NCI-H524 (cell line): ENCODE measurements at places on chromosomes 3 and 15.
A peak's percentile ranks its signal among the peaks of the same experiment; 100 is the strongest.

DNA sequence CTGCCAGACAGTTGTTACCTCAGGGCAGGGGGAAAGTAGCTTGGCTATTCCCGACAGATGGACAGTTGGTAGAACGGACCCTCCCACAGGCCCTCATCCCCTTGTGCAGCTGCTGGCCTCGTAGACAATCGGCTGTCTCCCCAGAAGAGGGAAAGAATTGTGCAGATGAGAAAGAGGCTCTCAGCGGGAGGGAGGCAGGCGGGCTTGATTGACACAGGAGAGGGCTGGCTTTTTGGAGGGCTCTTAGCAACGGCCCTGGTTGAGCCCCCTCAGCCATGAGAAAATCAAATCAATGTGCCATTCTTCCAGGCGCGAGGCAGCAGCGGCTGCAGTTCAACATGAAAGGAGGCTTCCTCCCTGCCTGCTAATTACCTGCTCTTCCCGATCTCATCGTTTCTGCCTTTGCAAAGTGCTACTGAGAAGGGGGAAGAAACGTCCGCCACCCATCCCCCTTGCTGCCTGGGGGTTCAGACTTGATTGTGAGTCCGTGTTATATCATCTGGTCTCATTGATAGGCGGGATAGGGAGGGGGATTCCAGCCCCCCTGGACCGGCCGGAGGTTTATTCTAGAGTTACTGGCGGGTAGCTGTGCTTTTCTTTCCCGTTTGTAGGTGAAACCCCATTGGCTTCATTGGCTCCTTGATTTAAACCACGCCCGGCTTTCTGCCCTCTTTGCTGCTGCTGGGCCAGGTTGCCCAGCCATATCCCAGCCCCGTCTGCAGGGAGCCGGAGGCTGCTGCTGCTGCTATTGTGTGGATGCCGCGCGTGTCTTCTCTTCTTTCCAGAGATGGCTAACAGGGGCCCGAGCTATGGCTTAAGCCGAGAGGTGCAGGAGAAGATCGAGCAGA lies at the start of gene TAGLN3:
TSS of gene TAGLN3 (plus strand) at position 287 of the 848 bp plus-strand sequence. CDS start at position 788, 501 bp downstream.
- peak; percentile 99 for DNase-seq

DNA sequence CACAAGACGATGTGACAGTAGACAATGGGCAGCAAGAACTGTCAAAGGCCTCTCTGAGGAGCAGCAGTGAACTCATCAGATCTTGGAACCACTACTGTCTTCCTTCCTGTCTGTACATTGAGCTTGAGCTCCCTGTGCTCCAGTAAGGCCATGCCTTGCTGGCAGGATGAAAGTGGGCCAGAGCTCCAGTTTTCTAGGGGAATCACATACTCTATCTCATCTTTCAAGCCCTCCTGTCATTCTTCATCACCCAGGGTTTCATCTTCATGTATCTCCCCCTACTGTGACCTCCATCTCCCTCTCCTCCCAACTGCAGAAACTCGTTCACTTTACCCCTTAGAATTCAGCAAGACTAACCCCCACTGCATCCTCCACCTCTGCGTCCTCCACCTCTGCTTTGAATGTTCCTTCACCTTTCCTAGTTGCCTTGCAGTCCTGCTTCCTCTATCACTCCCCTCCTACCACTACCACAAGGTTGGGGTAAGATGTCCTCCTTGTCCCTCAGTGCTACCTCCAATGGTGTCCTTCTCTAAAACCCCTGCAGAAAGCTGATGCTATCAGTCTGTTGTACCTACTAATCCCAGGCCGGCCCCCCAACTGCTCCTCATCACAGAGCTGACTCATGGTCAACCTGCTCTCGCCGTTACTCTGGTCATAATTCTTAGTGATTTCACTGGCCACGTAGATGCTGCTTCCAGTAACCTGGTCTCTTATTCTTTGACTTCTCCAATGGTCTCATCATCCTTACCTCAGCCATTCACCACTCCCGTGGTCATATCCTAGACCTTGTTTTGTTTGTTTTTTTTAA lies 22.3 kb downstream of the NKIRAS1 start:
- DNase-seq, result no peak

DNA sequence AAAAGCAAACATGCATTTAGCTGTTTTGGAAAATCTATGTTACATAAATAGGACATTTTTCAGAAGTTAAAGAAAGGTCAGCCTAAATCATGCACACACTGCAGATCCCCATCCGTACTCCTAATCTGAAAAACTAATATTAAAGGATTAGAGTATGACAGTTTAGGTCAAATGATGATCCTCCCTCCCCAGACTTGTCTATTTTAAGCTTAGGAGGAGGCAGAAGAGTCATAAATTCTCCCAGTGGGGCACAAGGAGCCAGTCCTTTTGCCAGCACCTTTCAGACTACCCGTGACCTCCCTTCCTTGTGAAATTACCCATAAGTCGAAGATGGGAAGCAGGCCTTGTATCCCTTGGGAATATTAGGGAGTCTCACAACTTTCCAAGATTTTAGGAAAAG lies 78.0 kb downstream of the TGFBR2 start:
- DNase-seq, result no peak

DNA sequence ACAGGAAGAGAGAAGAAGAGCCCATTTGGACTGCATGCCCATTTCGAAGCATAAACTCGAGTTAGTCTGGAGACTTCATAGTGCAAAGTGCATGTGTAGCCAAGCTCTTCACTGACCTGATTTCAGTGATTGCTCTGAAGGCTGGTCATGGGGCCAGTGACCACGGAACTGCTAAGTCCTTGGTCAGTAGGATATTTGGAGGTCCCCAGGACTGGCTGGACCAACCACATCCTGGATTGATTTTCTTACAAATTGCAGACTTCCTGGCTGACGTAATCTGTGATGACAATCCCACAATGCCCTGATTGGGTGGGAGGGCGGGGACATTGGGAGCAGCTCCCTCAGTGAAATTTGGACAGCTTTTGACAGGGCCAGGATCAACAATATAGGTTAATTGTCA lies 233.4 kb downstream of the CACNA2D3 start:
- DNase-seq, result no peak

- DNase-seq, result no peak
Measured at GRCh38 chr3:183022936-183023516, 42.7 kb upstream of the DCUN1D1 start.

DNA sequence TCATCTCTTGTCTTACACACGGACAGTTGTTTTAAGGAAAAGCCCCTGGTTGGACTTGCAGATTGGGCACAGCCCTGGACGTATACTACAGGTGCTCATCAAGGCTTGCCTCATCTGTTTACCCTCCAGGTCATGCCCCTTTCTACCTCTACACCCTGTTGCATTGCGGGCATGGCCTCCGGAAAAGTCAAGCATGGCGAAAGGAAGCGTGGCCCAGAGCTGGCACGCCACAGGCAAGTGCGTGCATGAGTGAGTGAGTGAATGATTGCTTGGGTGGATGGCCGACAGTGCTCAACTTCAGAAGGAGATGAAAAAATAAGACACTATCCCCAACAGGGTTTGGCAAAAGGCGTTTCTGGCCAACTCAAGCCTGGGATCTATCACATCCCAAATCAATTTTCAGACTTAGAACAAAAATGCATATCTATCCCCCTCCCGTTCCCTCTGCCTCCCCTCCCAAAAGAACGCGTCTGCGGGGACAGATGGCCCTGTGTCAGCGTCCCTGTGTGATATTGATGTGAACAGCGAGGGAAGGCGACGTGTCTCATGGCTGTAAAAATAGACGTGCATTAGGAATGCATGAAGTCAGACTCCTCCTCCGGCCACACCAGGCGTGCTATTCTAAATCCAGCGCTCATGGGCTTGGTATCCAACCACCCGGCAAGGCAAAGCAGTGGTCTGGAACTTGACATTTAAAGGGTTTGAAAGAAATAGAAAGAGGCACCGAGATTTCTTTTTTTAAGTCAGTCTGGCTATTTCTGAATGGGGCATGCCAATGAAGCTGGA lies 96.0 kb downstream of the RPLP1 start:
- DNase-seq, result no peak

GRCh38 chr3:113754494-113755159 lies 7.8 kb downstream of the ATP6V1A start:
- no peak for DNase-seq

DNA sequence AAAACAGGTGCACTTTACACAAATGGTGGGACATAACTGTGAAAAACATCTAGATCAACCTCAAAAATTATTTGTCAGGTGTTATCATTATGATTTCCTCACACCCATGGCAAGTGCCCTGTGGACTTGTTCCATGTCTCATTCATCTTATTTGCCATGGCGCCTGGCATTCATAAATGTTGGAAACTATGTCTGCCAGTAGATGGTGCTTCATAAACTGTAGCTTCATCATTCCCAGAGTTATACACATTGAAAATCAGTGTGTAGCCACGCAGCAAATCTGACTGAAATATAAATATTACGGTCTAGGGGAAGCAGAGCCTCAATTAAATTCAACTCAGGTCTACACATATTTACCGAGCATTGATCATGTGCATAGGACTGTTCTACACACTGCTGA lies 90.7 kb downstream of the IMPG2 start:
- DNase-seq, result peak; percentile 30

- DNase-seq, result no peak
Measured at GRCh38 chr3:81947359-81947758, 185.9 kb upstream of the GBE1 start.

DNA sequence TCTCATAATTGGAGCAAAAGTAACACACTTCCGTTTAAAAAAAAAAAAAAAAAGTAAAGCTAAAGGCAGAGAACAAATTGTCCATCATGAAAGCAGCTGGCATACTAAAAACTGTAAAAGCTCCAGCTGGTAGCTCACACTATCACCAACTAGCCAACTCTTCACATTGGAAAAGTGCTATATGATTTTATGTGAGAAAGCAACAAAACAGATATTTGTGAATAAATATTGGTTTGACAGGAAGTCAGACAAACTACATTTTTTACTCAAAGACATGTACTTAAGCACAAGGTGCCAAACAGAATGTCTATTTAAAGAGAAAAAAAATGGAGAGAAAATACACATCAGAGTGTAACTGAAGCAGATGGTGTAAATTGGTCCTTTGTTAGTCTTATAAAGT lies 231.2 kb upstream of the CADM2 start:
- DNase-seq, result no peak

DNA sequence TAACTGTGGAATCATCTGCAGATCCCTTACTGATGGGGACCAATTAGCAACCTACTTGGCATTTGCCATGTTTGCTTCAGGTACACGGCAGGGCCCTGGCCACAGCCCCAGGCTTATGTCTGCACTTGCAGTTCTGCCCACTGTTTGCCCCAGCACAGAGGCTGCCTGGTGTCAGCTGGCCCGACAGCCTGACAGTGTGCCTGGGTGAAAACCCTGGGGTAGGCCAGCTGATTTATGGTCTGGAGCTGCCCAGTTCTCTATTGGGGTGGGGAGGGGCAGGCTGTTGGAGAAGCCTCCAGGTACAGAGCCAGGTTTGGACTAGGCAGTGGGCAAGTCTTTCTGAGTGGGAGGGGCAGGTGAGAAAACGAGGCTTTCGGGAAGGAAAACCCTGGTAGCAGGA lies 11.2 kb upstream of the TGM5 start:
- DNase-seq, result no peak

DNA sequence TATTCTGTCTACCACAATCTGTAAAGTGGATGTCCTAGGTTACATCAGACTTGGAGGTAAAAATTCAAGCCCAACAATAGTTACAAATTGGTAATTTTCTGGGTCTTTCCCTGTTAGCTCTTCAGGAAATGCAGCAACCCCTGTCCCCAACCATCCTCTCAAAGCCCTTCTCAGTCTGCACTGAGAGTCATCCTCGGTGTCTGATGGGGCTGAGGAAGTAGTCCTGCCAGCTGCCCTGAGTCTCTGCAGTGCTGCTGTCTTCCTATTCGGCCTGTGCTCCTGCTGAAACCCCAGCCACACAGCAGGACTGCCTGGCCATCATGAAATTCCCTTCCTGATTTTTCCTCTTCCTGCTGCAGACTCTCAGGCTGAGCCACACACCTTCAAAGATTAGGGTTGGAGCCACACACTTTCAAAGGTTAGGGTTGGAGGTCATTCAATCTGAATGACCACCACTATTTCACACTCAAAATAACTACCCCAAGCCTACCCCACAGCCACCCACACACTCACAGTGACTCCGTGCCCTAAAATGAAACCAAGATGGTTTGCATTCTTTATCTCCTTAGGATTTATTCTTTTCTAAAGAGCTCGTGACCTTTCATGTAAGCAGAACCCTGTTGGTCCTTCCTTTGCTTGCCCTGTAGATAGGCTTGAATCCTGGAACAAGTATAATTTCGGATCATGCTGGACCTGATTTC lies 17.6 kb downstream of the TRIM42 start:
- no peak for DNase-seq

GRCh38 chr3:47319956-47320355 lies 37.2 kb downstream of the KLHL18 start:
- no peak for DNase-seq

DNA sequence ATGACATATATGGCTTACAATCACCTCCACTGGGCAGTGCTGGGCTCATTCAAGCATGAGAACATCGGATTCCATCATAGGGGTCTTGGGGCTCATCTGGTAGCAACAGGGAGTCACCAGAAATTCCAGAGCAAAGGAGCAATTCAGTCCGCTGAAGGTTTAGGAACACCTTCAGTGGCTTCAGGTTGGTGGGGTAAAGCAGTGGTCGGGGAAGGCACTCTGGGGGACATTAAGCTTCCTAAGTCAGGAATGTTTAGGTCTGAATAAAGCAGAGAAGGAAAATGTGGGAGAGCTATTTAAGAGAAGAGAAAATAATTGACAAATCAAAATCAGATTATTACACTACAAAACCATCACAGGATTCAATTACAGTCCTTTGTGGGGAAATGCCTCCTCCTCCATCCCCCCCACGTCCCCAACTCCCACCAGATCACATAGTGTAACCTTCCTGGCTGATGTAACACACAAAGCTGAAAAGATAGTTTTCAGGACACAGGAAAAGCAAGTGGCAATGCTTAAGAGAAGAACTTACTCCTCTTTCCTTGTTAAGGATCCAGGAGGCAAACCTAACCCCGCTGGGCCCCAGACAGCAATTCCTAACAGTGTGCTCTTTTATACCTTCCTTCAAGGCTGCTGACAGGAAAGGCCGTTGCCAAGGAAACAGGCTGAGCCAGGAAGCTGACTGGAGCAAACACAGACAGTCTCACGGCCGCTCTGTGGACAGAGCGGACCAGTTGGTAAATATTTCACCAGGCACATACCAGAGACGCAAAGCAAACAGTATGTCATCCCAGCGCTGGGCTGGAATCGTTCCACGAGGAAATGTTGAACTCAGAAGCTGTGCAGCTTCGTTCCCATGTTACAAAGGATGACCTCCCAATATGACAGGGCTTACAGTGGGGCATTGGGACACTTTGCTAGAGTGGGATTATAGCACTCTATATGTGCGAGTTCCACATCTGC lies 57.5 kb upstream of the LMCD1 start:
- peak; percentile 71 for DNase-seq

GRCh38 chr3:150965436-150965835 lies 7.1 kb downstream of the CLRN1 start:
- no peak for DNase-seq

- DNase-seq, result no peak
Measured at GRCh38 chr15:33639051-33639450, 328.3 kb downstream of the RYR3 start.

- DNase-seq, result no peak
Measured at GRCh38 chr15:91196768-91197167, 96.7 kb downstream of the SV2B start.

- peak; percentile 35 for DNase-seq
Measured at GRCh38 chr3:61371123-61371522, 119.9 kb upstream of the FHIT start.
